ENCODE measurements at places on chromosomes 7 and 10.

GRCh38 chr10:102613785-102614184, 30.5 kb upstream of the TRIM8 start:
- DNase-seq = no peak

GRCh38 chr10:34677591-34677990, 137.5 kb downstream of the PARD3 start:
- DNase-seq = no peak

DNA sequence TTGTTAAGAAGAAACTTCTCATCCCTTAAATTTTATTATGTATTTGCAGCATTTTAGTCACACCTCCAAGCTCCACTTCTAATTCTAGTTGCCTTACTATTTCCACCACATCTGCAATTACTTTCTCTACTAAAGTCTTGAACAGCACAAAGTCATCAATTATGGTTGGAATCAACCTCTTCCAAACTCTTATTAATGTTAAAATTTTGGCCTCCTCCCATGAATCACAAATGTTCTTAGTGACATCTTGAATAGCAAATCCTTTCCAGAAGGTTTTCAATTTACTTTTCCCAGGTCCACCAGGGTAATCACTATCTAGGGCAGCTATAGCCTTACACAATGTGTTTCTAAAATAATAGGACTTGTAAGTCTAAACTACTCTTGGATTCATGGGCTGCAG, 126.3 kb upstream of the POM121L12 start:
- no peak for DNase-seq

DNA sequence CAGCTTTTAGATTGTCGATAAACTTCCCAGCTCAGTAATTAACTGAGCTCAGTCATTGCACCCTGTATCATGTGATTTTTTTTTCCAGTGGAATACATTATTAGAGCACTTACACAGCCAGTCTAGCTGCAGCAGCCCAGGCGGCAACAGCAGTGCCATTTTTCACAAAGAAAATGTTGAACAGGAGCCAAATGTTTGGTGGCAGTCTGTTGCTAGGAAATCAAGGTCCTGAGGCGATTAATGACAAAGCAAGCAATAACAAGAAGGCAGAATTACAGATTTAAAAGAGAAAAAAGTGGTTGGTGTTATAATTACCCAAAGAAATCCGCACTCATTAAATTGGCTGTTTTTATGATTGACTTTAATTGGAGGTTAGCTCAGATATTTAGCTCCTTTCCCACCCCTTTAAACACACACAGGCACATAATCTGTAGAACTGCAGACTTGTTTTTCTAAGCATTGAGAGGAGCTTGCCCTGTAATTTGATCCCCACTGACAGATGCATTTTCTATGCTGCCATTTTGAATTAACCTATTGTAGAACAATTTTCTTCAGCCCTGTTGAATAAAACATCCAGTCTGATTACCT, 267.4 kb downstream of the ADK start:
- DNase-seq = no peak

GRCh38 chr10:14731875-14732512, 42.7 kb downstream of the FAM107B start:
- DNase-seq = no peak

DNA sequence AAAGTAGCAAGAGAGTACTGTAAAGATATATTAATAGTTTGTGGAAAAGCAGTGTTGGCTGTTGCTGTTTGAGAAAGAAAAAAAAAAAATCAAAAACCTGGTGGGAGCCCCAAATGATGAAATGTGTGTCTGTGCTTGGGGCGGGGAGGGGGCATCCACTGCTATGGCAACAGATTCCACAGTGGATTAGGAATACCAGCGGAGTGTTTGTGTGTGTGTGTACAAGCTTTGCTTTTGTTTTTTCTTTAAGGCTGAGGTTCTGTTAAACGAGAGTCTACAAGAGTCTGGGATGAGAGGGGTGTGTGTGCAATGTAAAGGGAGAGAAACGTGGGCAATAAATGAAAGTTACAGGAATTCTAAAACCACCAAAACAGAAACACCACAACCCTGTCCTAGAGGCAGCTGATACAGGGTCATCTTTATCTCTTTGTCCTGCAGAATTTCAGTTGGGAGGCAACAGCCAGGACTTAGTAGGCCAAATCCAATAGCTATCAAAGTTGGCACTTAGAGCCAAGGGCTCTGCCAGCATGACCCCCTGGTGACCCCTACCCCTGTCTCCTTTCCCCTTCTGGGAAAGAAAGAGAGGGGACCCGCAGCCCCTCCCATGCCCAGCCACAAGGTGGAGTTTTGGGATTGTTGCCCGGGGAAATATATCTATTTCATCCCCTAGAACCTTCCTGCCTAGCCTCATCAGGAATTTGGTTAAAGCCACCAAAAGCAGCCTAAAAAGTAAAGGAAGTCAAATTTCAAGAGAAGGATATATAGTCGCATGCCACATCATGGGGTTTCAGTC, 85.4 kb downstream of the OSBPL3 start:
- DNase-seq = no peak

GRCh38 chr10:30825495-30825894, 195.9 kb upstream of the LYZL2 start:
- no peak for DNase-seq

GRCh38 chr10:117442944-117443685, 67.9 kb upstream of the PDZD8 start:
- peak; percentile 83 for DNase-seq

DNA sequence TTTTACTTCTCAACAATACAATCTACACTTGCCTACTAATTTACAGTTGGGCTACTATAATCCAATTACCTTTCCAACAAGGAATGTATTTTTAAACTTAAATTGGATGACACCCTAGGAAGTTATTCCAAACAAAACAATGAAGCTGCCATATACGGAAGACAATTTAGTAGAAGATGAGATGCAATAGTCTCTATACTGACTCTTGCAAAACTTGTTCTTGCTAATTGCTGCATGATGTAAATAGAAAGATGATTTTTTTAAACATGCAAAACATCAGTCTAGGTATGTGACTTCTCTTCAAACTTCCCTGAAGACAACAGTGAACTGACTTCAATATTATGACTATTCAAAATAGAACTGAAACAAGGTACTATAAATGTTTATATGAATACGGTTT, 17.6 kb downstream of the NT5C3A start:
- DNase-seq = no peak

DNA sequence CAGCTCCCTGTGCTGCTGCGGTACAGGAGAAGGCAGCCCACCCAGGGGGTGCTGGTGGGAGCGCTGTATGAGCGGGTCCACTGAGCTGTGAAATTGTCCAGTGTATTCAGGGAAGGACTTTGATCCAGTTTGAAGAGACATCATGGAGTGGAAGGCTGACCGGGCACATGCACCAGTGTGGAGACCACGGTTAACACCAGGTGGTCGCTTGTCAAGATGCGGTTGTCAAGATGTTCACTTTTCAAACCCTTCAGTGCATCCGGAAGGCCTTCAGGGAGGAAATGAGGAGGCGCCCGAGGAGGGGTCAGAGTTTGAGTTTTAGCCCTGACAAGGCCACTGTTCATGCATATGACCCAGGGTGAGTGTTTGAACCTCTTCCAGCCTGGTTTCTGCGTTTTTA, 6.1 kb downstream of the DOCK1 start:
- no peak for DNase-seq

DNA sequence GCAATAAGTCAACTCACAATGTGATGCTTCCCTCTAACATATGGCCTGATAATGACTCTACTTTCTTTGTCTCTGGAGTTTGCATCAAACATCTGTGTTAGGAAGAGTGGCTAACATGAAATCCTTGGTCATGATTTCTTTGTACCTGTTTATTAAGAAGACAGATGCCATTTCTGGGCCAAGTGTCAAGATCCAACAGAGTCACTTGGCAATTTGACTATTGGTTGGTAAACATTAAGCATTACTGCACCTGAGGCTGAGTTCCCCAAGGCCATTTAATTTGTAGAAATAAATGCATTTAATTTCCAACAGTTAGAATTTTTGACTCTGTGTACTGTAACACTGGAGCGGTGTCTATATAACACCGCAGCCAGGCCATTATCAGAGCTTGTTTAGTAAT, 403.7 kb downstream of the GALNT17 start:
- DNase-seq = no peak

- DNase-seq = no peak
These were observed 167.5 kb downstream of the NRF1 start for GRCh38 chr7:129778770-129779601.

GRCh38 chr10:13717936-13718772, 131.4 kb downstream of the PRPF18 start:
- DNase-seq = no peak

GRCh38 chr10:58027426-58027825, 240.3 kb downstream of the IPMK start:
- no peak for DNase-seq

- no peak for DNase-seq
These were observed 205.8 kb downstream of the HECW1 start for GRCh38 chr7:43318188-43318770.

- no peak for DNase-seq
These were observed 23.7 kb downstream of the MDH2 start for GRCh38 chr7:76071316-76072242.

DNA sequence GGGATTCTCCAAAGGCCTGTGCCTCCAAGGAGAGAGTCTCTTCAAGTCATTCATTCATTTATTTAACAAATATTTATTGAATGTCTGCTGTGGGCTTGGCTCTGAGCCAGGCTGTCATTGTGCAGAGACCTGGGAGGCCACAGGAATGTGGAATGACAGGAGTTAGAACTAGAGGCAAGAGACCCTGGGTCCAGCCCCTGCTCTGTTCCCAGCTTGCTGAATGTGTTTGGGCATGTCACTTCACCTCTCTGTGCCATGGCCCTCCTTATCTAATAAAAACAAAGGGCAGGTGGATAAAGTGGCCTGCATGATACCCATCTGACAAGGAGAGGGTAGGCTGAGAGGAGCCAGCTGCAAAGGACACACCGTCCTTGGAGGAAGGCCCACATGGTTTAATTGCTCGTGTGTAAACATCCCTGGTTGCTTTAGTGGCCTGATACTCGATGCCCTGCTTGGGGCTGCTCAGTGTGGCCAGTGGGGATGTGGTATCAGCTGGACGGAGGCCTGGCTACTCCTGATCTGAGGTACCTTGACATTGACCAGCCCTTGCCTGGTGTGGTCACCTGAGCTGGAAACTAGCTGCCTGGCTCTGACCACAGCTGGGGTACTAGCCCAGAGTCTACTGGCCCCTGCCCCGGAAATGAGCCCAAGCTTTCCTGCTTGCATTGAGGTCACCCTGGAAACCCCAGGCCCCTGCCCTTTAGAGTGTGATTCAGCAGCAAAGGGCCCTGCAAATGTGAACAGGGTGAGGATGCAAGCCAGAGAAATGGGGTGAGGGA, 116.2 kb downstream of the CDH23 start:
- peak; percentile 6 for DNase-seq

GRCh38 chr10:13271552-13272163, 28.2 kb downstream of the PHYH start:
- peak; percentile 32 for DNase-seq

GRCh38 chr10:43902842-43903241, 254.2 kb upstream of the ZNF32 start:
- no peak for DNase-seq

DNA sequence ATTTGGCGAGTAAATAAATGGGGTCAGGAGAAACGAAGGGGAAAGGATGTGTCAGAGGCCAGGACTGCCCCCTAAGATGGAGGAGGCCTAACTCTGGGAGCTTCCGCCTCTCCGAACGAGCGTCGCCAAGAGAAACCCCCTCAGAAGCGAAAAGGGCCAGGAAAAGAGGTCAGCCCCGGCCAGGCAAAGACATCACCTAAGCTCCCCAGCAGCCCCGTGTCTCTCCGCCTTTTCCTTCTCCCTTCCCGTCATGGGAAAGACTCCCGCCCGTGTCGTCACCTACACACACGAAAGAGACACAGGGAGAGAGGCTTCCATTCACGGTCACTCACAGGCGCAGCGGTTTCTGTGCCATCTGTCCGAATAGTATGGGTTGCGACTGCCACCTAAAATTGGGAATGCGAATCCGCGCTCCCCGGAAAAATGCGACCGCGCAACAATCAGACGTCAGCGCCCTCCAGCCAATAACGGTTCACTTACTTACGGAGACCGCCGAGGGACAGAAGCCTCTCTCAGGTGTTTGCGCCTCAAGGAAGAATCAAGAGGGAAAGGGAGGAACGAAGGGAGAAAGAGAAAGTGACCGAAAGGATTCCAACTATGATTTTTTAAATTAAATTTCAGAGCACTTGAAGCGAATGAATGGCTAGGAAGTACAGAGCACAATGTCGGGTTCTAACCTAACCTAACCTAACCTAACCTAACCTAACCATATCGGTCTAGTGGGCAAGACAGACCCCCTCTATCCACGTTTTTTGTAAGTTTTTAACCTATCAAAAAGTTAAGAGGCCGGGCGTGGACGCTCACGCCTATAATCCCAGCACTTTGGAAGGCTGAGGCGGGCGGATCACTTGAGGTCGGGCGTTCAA, at the start of gene CWF19L1:
Gene CWF19L1 (minus strand): TSS at position 400 of the 866 bp plus-strand sequence. CDS start 45 bp downstream, at position 355.
- DNase-seq = peak; percentile 83

GRCh38 chr10:486666-487322, 202.7 kb downstream of the DIP2C start:
- no peak for DNase-seq
